Dermis blood vessel endothelial cell (primary cell): ENCODE measurements at places on chromosomes 4 and X.

DNA sequence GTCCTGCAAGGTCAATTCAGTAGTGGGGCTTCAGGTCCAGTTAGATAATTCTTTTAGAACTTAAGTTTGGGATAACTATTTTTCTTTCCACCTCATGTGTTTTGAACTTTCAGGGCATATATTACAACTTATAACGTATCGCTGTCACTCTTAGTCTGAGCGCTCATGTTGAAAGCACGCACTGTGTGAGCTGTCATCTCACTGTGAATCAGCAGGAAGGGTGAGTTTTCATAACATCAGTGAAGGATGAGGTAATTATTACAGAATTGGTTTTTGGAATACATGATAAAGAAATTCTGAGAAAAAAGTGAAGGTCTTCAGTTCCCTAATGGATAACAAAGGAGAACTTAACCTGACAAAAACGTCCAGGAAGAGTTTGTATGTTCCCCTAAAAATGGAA, 45.1 kb upstream of the SLC4A4 start:
- no peak for DNase-seq

- DNase-seq: peak; percentile 49
Measured at GRCh38 chr4:47704693-47705325, 133.1 kb downstream of the CORIN start.

DNA sequence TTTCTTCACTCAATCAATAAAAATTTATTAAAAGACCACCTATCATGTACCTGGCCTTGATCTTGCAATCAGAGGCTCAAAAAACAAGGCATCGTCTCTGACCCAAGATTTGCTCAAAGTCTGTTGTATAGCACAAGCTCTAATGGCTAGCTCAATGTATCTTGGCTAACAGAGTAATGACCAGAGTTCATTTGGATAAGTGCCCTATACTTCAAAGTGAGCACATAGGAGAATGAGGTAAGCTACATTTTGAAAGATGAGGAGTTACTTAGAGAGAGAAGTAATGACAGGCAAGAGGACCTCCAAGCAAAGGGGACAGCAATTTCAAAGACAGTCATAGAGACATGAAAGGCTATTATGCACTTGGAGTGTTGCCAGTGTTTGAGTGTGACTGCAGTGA, 22.9 kb upstream of the GABRQ start:
- no peak for DNase-seq

- DNase-seq: no peak
Measured at GRCh38 chr4:99215521-99215920, 3.5 kb downstream of the ADH6 start.
